ENCODE measurements at places on chromosomes 16 and 17.

DNA sequence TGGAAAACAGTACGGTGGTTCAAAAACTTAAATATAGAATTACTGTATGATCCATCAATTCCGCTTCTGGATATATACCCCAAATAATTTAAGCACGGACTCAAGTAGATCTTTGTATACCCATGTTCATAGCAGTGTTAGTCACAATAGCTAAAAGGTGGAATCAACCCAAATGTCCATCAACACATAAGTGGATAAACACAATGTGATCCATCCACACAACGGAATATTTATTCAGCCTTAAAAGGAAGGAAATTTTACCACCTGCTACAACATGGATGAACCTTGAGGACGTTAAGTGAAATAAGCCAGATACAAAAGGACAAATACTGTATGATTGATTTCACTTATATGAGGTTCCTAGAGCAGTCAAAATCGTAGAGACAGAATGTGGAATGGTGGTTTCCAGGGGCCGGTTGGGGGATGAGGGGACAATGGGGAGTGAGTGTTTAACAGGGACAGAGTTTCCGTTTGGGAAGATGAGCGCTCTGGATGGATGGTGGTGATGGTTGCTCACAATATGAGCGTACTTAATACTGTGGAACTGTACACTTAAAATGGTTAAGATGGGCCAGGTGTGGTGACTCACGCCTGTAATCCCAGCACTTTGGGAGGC, 5.4 kb upstream of the RNF222 start:
- DNase-seq, result no peak

- no peak for DNase-seq
Observed at GRCh38 chr16:89855301-89855945, 18.0 kb upstream of the TCF25 start.

DNA sequence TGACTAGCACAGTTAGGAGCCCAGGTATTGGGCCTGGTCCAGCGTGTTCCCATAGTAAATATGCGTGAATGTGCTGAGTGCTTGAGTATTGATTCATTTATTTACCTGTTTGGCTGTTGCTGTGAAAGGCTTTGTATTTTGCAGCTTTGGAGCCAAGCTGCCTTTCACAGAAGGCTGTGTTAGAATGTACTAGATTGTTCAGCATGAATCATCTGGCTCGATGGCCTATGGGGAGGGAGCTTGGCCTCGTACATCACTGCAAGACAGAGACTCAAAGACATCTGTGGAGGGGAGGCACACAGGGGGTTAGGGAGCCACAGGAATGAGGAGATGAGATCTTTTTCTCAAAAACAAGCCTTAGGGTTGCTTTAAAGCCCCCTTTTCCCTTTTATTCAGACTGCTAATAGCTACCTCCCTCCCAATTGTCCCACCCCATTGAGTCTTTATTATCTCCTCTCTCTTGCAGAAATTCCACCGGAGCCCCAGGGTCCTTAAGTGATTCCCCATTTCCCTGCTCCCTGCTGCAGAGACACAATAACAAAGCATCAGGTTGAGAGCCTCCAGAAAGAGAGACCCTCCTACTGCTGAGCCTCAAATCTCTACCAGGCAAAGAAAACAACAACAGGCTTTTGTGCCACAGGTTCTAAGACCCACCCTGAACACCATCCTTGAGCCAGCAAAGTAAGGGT, 307.2 kb downstream of the ABCC12 start:
- no peak for DNase-seq

GRCh38 chr16:24728891-24729242, 584 bp upstream of the TNRC6A start:
- no peak for DNase-seq

DNA sequence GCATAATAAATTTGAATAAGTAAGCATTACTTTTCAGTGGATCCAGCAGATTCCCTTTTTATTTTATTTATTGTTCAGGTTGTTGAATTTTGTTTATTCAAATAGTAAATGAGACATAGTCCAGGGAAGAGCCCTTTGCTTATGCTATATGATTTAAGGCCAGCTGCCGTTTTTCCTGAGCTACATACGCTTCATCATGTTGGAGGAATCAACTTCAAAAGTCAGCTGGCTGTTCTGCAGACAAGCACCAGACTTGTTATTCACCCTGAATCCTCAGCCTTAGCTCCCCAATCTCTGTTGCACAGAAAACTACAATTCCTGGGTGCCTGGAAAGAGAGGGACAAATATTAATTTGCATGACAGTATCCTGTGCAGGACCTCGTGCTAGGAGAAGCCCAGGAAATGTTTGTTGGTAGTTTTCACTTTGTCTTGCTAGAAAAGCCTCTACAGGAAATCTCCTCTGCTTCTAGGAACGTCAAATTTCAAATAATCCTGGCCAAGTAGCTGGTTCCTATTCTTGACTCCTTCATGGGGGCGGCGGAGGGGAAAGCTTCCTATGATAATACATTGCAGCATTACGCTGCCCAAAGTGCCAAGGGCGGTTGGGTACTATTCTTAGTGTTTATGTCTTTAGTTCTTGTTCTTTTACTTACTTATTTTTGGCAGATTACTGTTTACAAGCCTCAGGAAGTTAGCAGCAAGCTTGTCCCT, 101.6 kb downstream of the PRKCA start:
- DNase-seq, result no peak

Data from T1000 (cell line).